ENCODE measurements at places on chromosomes 4 and X. TPM values are rescaled to one million over a fixed set of nuclear protein-coding genes. Genes with fewer than 3 reads are reported as not detected.

Gene STOX2
- total RNA-seq, result 3.3 TPM

Gene FRMD7
- not detected for total RNA-seq

Gene PGRMC1
- 216 TPM for total RNA-seq

Gene ANXA10
- 0.48 TPM for total RNA-seq

Gene CFI
- total RNA-seq, result 1.7 TPM

Gene HTRA3
- 0.27 TPM for total RNA-seq

Gene ADRA2C
- total RNA-seq, result 1.1 TPM

Gene DCAF8L1
- total RNA-seq, result 0.24 TPM

Gene CCDC110
- total RNA-seq, result 0.06 TPM

DNA sequence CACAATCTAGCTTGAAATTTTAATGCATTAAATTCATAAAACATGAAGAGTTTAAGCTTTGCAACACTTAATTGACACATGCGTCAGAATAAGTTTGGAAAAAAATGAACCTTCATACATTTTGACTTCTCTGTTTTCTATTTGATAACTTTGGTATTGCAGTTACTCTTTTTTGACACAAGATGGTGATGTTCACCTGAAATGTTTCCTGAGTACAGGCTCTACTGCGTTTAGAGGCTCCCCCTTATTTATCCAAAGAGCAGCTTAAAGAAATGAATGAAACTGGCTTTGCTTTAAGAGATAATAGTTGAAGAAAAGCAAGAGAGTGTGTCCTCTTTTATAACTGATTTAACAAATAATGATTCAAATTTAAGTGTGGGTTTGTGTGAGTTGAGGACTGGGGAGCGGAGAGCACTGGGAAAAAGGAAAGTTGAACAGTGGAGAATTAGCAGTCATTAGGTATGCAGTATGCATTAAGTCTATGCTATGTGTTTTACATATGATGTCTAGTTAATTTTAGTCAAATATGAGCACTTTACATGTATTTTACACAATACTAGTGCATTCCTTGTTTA lies 180.6 kb upstream of the NUDT6 start:
- DNase-seq, result no peak

GRCh38 chr4:100022792-100023222 lies 72.7 kb upstream of the H2AZ1 start:
- DNase-seq, result no peak

GRCh38 chr4:3401436-3402171 lies 40.2 kb upstream of the HGFAC start:
- no peak for DNase-seq

DNA sequence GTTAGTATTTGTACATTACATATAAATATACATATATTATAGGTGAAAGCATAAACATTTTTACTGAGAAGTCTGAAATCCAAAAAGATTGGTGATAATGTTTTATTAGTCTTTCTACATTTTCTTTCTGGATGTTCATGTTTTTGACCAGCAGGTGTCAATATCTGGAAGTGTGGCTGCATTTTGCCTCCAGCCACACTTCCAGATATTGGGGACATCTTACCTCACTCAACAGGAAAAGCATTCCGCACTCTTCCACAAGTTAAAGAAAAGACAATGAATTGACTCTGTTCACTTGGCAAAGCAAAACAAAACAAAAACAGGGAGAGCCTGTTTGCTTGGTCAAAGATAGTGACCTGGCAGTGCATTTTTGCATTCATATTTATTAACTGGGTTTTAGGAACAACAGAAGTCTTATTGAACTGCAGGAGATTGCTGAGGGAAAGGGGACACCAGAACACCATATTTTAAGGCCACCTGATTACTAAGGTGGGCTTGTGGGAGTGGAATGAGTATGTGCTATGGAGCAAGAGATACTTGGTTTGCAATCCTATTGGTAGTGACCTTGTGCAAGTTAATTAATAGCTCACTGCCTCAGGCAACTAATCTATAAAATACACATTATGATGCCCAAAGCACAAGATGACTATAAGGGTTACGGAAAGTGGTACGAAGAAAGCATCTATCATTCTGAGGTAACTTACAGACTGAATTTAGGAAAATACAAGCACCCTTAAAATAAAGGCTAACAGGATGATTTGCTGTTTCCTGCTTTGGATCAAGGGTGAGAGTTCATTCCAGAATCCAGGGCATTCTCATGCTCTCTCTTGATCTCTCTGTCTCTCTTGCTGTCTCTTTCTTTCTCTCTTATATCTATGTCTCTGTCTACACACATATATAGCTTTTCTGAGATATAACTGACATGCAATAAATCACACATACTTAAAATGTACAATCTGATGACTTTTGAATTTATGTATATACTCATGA lies 389.9 kb upstream of the EMCN start:
- no peak for DNase-seq

DNA sequence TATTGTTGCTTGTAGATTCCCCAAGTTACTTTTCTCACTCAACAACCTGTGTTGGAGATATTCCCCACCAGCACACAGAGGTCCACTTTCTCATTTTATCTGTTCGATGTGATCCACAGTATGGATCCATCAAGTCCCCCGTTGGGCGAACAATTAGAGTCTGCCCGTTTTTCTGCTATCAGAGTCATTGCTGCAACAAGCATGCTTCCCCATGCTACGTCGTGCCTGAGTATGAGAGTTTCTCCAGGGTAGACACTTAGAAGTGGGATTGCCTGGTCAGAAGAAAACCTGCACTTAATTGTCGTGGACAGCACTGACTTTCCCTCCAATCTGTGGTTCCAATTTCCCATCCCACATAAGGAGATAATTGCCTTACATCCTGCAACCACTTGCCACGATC lies 62.7 kb upstream of the SHOX start:
- DNase-seq, result no peak

DNA sequence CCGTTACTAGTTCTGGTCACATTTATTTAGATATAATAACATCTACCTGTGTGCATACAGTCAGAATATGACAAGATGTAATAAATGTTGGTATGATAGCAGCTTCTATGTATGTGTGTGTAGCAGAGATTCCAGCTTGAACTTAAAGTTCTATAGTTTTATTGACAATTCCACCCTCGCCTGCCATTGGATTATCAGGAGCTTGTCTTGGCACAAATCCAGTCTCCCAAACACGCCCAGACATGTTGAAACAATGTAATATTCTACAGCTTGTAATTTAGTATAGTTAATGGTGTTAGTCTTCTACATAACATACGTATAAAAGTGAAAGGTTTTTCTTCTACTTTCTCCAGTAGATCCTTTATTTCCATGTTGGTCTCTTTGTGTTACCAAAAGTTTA lies 44.4 kb downstream of the BBS12 start:
- no peak for DNase-seq

- no peak for DNase-seq
Measured at GRCh38 chrX:115339441-115340025, 50.0 kb downstream of the LUZP4 start.

GRCh38 chr4:107640878-107641277 lies 79.2 kb downstream of the PAPSS1 start:
- no peak for DNase-seq

DNA sequence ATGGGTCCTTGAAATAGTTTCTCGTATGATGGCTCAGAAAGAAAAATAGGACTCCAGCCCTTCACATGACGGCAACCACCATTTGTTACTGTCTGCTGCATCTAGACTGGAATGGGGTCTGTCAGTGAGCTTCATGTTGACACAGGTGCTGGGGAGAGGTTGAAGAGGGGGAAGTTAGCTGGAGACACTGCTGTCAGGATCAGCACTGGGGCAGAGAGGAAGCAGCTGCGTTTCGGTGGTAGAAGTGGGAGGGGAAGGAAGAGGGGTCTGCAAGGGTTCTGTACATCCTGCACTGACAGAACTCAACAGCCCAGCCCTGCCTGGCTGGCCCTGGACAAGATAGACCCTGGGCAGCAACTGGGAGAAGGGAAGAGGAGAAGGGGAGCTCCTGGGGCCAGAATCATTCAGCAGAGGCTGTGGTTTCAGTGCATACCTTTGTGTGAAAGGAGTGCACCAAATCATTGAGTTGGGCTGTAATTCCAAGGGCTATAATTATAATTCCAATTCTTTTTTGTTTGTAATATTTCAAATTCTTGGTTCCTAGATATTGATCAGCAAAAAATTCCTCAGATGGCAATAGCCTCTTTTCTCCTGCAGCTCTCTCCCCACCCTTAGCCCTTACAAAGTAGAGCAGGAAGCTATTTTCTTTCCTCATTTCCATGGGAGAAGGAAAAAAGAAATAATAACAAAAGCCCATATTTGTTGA lies 119.4 kb upstream of the C1GALT1C1 start:
- no peak for DNase-seq

DNA sequence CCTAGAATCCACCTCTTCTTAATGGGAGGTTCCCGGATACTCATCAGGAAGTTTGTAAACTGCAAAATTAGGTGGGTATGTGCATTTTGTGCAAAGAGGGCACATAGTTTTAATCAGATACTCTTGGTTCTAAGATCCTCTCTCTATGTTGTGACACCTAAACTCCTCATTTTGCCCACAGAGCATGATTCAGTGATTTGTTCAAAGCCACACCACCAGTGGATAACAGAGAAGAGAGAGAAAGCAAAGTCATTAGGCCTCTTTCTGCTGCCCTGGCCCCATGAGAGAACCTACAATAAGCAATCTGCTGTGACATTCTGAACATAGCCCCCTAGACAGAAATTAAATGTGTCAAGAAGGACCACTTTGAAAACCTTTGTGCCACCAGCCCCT lies 72.3 kb upstream of the STIM2 start:
- no peak for DNase-seq

DNA sequence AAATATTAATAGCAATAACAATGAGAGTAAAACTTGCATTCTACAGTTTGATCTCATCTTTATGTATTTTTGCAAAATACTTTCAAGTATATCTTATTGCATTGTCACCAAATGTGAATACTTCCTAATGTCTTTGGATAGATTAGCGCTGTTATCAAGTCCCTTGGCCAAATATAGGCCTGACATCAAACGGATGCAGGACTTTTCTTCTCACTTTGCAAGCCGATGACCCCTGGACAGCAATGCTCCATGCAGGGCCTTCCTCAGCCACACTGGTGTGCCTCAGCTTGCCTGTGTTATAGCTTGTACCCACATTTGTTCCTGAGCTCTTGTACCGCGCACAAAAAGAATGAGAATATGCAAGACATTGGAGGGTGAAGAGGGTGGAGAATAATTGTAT lies 18.0 kb upstream of the NMU start:
- DNase-seq, result no peak

DNA sequence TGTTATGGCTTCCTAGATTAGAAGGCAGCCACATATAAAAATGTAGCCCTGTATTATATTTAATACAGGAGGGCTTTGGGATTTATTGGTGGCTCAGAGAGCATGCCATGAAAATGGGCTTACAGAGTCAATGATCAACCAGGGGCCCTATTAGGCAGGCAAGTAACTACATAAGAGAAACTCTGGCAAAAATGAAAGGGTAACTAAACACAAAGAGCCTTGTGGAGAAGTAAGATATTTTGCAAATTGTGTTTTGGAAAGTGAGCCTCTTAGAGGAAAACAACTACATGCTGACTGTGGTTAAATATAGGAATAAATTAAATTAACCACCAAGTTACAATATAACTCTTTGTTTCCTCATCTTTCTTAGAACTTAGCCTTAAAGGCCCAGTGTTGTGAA lies 5.5 kb downstream of the SAT1 start:
- no peak for DNase-seq

DNA sequence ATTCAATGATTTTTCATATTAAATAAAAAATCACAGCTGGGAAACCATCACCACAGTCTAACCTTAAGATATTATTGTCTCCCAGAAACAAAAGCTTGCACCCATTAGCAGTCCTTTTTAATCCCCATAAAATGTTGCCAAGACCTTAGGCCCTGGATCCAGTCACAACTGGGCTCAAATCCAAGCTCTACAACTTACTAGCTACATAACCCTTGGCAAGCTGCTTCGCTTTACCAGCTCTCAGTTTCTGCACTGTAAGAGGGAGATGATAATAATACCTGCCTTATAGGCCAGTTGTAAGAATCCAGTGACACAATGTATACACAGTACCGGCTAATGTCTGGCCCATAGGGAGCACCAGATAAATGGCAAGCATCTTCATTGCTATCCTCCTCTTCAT lies 400.9 kb upstream of the FGF13 start:
- DNase-seq, result peak; percentile 35

DNA sequence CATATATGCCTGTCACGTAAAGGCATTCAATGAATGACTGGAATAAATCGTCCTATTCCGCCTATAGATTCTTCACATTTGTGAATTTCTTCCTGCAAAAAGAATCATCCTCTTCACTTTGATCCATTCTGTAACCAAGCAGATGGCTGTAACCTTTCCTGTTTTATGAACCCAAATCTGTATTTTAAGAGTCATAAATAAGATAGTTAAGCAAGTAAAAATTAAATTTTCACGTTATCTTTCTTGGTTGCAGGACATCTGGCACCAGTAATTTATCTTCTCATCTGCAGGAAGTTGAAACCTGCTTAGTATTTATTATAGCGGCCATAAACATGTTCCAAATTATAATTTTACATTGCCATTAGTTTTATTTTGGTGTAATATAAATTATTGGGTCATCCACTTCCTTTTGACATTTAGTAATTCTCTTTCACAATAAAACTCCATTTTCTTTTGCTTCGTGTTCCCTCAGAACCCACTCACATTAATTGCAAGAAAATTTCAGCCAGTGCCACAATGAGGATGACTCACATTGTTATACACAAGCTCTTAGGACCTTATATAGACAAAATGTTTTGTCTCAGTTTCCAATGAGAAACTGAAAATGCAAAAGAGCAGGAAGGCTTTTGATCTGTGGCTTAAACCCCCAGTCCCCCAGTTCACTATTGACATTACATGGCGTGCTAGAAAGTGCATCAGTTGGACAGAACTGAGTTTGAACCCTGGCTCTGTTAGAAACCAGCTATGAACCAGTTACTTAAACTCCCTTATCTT lies 51.1 kb downstream of the TMEM156 start:
- peak; percentile 25 for DNase-seq

DNA sequence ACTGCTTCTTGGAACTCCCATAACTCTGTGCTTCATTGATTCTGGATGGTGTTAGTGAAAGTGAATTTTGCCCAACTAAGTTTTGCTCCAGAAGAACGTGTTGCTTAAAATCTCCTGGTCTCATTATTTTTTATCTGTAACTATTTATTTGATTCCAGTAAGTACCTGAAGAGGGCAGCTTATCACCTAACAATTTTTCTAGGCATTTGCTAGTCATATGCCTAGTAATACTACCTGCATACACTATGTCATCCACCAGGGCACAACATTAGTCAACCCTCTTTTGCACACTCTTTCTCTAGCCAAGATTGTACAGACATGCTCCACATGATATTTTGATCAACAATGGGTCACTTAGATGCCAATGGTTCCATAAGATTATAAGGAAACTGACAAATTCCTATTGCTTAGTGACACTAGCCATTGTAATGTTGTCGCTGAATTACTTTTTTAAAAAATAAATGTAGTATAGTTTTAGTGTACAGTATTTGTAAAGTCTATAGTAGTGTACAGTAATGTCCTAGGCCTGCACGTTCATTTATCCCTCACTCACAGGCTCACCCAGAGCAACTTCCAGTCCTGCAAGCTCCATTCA lies 499.9 kb upstream of the AADAT start:
- no peak for DNase-seq

DNA sequence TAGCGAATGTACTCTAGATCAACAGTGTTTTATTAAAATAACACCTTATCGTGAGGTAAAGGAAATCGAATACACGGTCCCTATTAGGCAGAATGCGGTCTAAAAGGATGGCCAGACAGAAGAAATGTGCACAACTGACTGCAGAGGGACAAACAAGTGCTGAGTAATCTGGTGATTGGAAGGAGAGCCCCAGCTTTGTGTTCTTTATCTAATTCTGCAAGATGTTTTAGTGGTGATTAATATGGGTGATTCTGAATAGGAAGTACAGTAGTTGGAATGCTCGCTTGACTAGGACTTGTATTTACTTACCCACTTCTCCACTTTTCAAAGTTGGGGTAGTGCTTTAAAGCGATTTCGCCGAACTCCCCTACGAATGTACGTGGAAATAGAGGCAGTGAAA lies 1.2 kb downstream of the WDR44 start:
- peak; percentile 32 for DNase-seq
